ENCODE measurements at places on chromosomes 3 and 15.

- H3K36me3 ChIP-seq, result peaks cover 5% of the 10 kb centered on the region
- H3K27me3 ChIP-seq, result no peaks in the 10 kb centered on the region
- peaks cover 53% of the 10 kb centered on the region for H3K4me1 ChIP-seq
Measured at GRCh38 chr15:100918690-100919480, at the start of gene LRRK1. LRRK1 (plus strand) TSS chr15:100919357; CDS start chr15:100924633, 5,276 bp downstream.

DNA sequence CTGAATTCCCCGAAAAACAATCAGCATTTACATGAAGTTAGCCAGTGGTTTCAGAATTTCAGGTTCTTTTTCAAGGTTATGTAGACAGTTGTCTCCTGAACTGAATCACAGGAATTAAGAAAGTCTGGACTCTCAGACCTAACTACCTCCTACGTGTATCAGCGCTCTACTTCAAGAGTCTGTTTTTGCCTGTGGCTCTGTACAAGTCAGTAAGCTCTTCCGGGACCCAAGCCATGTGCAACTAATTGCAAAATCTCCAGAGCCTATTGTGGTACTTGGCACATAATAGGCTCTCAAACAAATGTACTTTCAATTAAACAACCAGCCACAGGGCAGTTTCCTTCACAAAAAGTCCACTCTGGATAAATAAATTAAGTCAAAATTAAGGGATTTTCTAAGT lies 414.2 kb downstream of the PDCD6IP start:
- H3K36me3 ChIP-seq, result peaks cover 1% of the 10 kb centered on the region
- H3K4me1 ChIP-seq, result peaks cover 25% of the 10 kb centered on the region
- H3K27me3 ChIP-seq, result no peaks in the 10 kb centered on the region
- no peak overlapping the region for H3K27ac ChIP-seq
- no peak overlapping the region for H3K4me3 ChIP-seq
- no peak for DNase-seq

- H3K4me3 ChIP-seq, result no peak overlapping the region
- H3K36me3 ChIP-seq, result peaks cover 1% of the 10 kb centered on the region
- H3K27ac ChIP-seq, result no peak overlapping the region
- no peaks in the 10 kb centered on the region for H3K27me3 ChIP-seq
Measured at GRCh38 chr3:190534386-190534785, 20.5 kb downstream of the IL1RAP start.

- H3K4me3 ChIP-seq, result no peak overlapping the region
- no peaks in the 10 kb centered on the region for H3K36me3 ChIP-seq
- DNase-seq, result no peak
Measured at GRCh38 chr3:21795152-21795837, 44.3 kb upstream of the ZNF385D start.

DNA sequence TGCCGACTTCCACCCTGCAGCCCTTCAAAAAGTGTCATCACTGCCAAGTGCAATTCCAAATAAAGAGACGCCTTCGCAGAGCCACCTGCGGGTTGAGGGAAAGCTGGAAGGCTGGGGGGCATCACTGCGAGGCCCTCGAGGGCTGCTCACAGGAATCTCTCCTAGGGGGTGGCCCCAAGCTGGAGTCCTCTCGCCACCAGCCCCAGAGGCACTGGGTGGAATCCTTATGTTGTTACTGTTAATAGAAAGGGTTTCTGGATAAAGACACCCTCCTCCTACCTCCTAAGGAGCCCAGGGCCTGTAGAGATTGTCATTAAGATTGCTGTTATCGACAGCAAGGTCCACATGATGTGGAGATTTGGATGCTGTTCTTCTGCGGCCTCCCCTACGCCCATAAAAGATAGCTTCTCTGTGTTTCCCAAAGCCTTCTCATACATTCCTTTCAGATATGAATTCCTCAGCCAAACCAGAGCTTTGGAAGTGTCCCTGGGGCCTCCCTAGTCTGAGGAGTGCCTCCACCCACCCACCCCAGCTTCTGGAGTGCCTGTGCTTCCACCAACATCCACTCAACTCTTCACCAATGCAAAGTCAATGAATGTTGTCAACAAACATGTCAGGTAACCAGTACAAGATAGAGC lies 512.7 kb downstream of the SHQ1 start:
- H3K4me3 ChIP-seq, result no peak overlapping the region
- no peaks in the 10 kb centered on the region for H3K36me3 ChIP-seq
- no peak for DNase-seq
- no peak overlapping the region for H3K27ac ChIP-seq
- peaks cover 2% of the 10 kb centered on the region for H3K4me1 ChIP-seq

DNA sequence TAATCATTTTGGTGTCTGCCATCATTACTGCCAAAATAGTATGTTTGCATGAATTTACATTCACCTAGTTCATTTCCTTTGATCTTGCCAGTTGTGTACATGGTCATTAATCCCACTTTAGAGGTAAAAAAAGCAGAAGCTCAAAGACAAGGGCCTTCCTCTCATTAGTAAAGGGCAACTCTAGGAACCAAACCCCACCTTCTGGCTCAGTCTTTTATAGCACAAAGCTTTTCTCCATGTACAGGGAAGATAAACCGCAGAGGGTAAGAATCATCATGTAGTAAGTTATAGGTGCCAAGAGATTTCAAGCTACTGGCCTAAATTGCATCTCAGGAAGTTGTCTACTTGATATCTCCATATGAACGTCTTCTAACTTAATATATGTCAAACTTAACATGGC lies 19.3 kb upstream of the SPG21 start:
- H3K4me3 ChIP-seq, result no peak overlapping the region
- H3K27me3 ChIP-seq, result no peaks in the 10 kb centered on the region
- H3K4me1 ChIP-seq, result peaks cover 10% of the 10 kb centered on the region
- H3K27ac ChIP-seq, result no peak overlapping the region
- peaks cover 34% of the 10 kb centered on the region for H3K36me3 ChIP-seq

- no peak for DNase-seq
- no peak overlapping the region for H3K27ac ChIP-seq
- H3K4me1 ChIP-seq, result no peaks in the 10 kb centered on the region
- peaks cover 4% of the 10 kb centered on the region for H3K27me3 ChIP-seq
- no peaks in the 10 kb centered on the region for H3K36me3 ChIP-seq
Measured at GRCh38 chr3:24100696-24101402, 155.8 kb downstream of the NR1D2 start.

DNA sequence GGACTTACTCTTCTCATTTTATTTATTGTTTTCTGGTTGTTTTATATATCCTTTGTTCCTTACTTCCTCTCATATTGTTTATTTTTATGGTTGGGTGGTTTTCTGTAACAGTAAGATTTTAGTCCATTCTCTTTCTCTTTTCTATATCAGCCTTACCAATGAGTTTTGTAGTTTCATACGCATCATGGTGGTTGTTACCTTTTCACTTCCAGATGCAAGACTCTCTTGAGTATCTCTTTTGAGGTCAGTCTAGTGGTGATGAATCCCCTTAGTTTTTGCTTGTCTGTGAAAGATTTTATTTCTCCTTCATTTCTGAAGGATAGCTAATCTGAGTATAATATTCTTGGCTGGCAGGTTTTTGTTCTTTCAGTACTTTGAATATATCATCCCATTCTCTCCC lies 57.1 kb upstream of the MFGE8 start:
- DNase-seq, result no peak
- no peaks in the 10 kb centered on the region for H3K4me1 ChIP-seq
- no peak overlapping the region for H3K27ac ChIP-seq
- H3K27me3 ChIP-seq, result peaks cover 14% of the 10 kb centered on the region
- no peak overlapping the region for H3K4me3 ChIP-seq
- H3K36me3 ChIP-seq, result peaks cover 14% of the 10 kb centered on the region
